COR-L47 (cell line): ENCODE measurements at places on chromosomes 2 and 18.
A peak's percentile ranks its signal among the peaks of the same experiment; 100 is the strongest.

GRCh38 chr2:201279079-201279478 is 18.7 kb downstream of the CASP8 start:
- DNase-seq: no peak

DNA sequence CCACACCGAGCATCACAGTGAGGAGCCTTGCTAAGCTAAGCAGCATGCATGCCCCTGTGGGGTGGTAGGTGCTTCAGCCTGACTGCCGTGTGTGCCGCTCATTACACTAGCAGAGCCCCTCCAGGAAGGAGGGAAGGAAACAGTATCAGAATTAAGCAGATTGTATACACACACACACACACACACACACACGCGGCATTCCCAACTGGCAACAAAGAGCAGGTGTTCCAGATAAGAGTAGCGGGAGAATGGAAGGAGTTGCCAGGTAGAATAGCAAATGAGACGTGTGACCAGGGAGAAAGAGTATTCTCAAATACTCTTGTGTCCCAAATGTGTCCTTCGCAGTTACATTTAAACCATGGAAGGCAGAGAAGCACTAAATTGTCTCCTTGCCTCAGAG is 47.6 kb upstream of the TTC39C start:
- DNase-seq: peak; percentile 57

DNA sequence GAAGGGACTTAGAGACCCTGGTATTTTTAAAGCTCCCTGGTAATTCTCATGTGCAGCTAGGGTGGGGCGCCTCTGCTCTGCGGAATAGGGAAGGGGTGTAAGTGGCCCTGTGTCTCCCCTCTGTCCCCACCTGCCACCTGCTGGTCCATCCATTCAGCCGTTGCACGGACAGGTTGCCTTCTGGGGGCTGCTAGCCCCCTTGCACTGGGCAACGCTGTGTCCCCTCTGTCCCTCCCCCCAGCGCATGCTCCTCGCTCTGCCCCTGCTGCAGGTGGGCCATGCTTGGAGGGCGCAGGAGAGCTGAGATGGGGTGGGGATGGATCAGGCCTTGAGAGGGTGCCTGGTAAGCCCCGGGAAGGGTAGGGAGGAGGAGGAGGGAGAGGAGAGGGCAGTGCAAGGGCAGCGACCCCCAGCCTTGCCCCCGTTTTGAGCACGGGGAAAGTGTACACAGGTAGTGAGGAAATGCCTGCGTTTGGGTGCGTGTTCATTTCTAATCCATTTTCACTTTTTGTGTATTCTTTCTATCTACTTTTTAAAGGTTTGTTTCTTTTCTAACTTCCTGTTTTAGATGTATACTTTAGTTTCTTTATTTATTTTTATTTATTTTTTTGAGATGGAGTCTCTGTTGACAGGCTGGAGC is 23.9 kb downstream of the RRM2 start:
- no peak for DNase-seq

DNA sequence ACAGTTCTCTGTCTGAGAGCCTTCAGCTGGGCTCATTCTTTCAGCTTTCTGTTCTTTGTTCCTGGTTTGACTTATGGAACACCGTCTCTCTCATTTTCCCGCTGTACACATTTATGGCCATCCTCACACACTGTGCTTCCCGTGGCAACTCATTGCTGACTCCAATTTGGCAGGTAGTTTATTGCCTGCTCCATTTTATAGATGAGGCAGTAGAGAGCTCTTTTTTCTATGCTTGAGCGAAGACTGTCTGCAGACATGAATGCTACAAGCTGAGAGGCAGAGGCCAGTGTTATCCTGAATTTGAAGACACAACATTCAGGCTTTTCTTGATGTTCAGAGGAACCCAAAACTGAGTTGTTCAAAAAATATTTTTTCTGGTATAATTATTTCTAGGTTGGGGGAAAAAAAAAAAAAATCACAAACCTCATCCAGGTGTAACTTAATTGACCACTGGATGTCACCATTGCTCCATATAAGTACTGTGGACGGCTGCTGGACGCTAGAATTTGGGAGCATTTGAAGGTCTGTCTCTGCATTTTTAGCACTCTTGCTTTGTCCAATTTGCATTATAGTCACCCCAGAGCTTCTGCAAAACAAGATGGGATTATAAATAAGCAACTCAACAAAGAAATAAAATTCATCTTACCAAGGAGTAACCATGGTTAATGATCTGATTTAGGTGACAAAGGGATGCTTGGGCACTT is 83.5 kb downstream of the HRH4 start:
- peak; percentile 30 for DNase-seq

- DNase-seq: no peak
Measured at GRCh38 chr2:21822505-21822904, 698.7 kb downstream of the TDRD15 start.

- no peak for DNase-seq
Measured at GRCh38 chr2:235513984-235514626, 20.3 kb downstream of the AGAP1 start.

- DNase-seq: peak; percentile 75
Measured at GRCh38 chr18:48676756-48677368, 138.0 kb downstream of the CTIF start.

GRCh38 chr2:119753930-119754321 is 5.8 kb upstream of the PTPN4 start:
- DNase-seq: no peak

GRCh38 chr2:131056204-131056931 is 36.9 kb downstream of the FAM168B start:
- DNase-seq: peak; percentile 13

GRCh38 chr2:113840518-113840917 is 49.4 kb upstream of the ACTR3 start:
- no peak for DNase-seq

GRCh38 chr18:7608781-7609201 is 41.7 kb downstream of the PTPRM start:
- no peak for DNase-seq

DNA sequence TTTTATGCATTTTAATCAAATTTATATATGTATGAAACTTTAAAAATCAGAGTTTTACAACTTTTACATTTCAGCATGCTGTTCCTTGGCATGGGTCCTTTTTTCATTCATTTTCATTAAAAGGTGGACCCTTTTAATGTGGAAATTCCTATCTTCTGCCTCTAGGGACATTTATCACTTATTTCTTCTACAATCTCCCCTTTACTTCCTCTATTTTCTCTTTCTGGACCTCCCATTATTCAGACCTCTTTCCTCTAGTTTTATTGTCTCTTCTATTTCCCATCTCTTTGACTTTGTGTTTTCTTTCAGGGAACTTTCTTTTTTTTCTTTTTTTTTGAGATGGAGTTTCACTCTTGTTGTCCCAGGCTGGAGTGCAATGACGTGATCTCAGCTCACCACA is 5.7 kb downstream of the PROC start:
- DNase-seq: no peak
